ENCODE measurements at places on chromosomes 6 and 20.

DNA sequence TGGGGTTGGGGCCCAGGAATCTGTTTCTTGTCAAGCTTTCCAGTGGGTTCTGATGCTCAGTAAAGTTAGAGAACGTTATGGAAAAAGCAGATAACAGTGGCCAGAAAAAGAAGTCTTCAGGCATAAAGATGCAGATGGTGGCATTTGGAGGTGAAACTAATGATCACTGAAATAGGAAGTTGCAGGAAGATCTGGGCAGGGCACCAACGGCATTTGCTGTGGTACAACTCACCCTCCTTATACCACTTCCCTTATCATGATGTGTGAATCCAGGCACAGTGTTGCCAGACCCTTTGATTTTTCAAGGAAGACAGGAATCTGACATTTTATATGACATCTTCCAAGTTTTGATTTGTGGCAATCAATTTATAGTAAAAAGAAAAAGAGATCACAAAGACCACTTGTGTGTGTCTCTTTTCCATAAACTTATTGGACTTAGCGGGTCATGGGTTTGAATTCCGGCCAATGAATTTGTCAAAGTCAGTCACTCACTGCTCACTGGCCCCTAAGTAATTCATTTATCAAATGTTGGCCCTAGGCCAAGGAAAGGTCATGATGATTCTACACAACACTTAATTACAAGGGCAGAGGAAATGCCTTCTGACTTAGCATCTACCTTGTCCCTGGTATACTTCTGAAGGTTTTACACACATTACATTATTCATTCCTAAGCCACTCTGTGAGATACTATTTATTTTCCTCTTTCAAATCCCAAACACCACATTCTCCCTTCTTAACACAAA lies 37.6 kb downstream of the LAMP5 start:
- peak; percentile 88 for DNase-seq

GRCh38 chr20:48142516-48142773 lies 357.2 kb upstream of the SULF2 start:
- DNase-seq = no peak

GRCh38 chr20:33561692-33562601 lies 72.1 kb downstream of the CBFA2T2 start:
- DNase-seq = no peak

GRCh38 chr6:161003336-161003735 lies 11.8 kb downstream of the MAP3K4 start:
- no peak for DNase-seq

- peak; percentile 2 for DNase-seq
These were observed at the start of gene TAB2 for GRCh38 chr6:149317644-149318571. Gene TAB2, plus strand, starts transcription at chr6:149317712. Its CDS starts 52,286 bp downstream, at chr6:149369998.

- no peak for DNase-seq
These were observed 138.8 kb upstream of the RNF217 start for GRCh38 chr6:124823240-124824111.

DNA sequence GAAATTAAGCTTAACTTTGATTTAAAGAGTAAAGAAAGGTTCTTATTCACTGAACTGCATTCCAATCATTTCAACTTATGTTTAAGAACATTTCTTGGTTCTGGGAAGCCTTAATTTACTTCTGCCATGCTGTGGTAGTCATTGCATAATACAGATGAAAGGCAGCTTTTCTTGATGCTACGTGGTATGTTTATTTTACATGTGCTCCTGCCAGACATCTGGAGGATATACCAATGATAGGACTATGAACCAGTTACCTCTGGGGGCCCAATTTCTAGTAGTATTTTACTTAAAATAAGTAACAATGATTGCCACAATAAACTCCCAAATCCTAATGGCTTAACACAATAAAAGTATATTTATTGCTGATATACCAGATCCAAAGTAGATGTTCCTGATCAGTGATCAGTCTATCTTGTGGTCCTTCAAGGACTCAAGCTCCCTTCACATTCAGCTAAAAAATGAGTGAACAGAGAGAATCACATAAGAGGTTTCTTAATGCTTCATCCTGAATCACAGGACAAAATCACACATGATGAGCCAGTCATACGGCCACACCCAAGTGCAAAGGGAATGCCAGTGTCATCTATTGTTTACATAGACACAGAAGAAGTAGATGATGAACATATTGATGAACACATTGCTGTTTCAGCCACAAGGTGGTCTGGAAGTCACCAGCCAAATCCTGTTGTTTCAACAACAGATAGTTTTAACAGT lies 56.5 kb upstream of the CCN2 start:
- peak; percentile 13 for DNase-seq

DNA sequence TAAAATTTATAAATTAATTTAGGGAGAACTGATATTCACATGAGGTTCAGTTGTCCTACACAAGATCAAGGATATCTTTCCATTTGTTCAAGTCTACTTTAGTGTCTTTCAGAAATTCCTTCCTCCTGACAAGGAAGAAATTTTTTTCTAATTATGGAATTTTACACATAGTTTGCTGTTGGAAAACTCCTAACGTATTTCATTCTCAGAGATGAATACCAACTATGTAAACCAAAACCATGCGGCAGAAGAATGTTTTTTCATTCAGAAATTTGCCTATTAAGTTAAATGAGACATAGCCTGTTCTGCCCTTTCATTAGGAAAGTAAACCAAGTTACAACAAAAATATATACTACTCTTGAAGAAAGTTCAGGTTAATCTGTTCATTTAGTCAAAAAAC lies 111.2 kb upstream of the PRDM1 start:
- DNase-seq = no peak

- DNase-seq = no peak
These were observed 23.7 kb downstream of the SULF2 start for GRCh38 chr20:47761482-47762047.

GRCh38 chr6:158718461-158719046 lies 68.7 kb downstream of the SYTL3 start:
- no peak for DNase-seq

DNA sequence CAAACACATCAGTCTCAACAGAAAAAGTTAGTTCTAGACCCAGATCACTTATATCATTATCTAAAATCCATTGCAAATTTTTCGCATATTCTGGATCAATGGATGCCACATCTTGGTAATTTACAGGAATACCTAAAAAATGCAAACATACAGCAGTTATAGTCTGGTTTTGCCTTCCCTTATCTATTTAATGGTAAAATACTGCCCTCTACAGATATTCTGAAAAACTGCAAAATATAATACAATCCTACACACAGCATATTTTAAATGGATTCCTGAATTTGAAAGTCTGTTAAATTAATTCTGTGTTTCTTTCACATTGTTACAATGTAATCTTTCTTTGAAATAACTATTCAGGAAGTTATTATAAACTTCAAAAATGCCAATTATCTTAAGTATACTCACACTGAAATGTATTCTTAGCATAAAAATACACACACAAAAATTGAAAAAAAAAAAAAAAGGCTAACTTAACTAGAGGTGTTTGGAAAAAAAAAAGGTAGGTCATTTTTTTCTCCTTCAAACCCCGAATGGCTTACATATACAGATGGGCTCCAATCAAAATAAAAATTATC lies 88.4 kb downstream of the HACE1 start:
- DNase-seq = peak; percentile 29

DNA sequence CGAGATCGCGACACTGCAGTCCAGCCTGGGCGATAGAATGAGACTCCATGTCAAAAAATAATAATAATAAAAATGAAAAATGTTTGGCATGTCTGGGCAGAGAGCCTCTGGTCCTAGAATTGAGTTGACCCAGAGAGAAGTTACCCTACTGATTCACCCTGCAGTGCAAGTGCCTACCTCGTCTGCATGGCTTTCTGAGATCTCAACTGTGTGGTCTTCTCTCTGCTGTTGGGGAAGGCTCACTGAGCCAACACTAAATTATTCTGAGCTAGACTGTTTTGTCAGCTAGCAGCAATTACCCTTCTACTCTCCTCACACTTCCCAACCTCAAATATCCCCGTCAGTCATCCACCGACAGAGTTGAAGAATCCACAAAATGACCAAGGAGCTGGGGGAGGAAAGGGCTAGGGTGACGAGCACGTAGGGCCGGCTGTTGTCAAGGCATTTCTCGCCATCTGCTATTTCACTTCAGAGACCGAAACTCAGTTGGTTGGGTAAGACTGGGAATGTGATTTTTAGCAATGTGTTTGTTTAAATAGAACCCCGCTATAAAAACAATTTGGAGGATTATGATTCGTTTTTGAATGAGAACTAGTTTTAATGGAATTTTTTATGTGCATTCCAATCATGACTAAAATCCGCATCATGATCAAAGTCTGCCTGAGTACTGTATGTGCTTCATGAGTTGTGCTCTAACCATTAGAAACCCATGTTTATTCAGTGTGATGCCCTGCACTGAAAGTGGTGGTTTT lies 9.4 kb downstream of the MAS1 start:
- no peak for DNase-seq

GRCh38 chr6:16698162-16698533 lies 63.1 kb downstream of the ATXN1 start:
- no peak for DNase-seq

- DNase-seq = peak; percentile 94
These were observed 8.8 kb upstream of the CD83 start for GRCh38 chr6:14108571-14109410.

GRCh38 chr20:35600993-35601973 lies 14.3 kb upstream of the SPAG4 start:
- DNase-seq = peak; percentile 29

GRCh38 chr20:62740286-62741141 lies 31.9 kb downstream of the NTSR1 start:
- DNase-seq = peak; percentile 98

GRCh38 chr20:11235058-11235457 lies 561.3 kb upstream of the JAG1 start:
- DNase-seq = no peak

DNA sequence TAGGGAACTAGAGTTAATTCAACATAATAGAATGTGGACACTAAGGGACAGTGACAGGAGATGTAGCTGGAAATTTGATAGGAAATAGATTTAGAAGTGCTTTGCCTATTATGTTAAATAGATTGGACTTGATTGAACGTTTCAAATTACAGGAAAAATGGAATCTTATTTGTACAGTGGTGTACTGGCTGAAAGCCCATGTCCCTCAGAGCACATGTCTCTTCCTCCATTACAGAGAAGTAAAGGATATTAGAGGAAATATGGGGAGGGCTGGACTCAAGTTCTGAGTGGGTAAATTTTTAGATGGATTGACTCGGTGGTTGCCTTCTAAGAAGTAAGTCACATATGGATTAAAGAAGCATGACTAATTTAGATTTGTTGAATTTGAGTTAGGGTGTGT lies 11.4 kb downstream of the PKIB start:
- no peak for DNase-seq
